Progenitor cell of endocrine pancreas (in vitro differentiated cells): ENCODE measurements at places on chromosomes 5 and 9.

DNA sequence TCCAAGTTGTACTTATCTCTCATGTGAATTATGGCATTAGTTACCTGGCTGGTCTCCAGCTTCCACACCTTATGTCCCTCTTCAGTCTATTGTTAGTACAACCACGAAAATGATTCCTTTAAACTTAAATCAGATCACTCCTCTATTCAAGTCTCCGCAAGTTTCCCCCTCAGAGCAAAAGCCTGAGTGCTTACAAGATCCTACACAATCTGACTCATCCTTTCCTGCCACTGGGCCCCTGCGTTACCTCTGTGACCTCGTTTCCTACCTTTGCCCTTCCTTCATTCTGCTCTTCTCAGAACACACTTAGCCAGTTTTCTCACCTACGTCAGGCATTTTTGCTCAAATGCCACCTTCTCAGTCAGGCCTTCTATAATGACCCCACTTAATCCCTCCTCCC, 45.1 kb upstream of the GLIS3 start:
- no peak for DNase-seq

GRCh38 chr5:124869426-124870033, 123.1 kb upstream of the ZNF608 start:
- no peak for DNase-seq

DNA sequence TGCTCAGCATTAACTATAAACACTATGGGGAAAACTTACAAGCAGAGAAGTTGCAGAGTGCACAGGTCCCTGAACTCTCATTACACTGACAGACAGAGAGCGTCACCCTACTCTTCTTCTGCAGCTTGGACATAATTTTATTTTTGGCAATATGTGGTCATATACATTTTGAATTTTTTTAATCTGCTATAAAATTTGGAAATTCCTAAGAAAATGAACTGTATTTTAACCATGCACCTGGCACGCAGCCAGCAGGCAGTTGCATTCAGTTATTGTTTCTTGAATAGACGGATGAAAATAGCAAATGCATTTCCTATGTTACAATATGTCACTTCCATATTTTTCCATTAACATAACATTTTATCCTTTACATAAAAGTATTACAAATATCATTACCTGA, 100.2 kb downstream of the SLC25A46 start:
- no peak for DNase-seq

GRCh38 chr9:112037281-112038016, 137.6 kb downstream of the SUSD1 start:
- no peak for DNase-seq

DNA sequence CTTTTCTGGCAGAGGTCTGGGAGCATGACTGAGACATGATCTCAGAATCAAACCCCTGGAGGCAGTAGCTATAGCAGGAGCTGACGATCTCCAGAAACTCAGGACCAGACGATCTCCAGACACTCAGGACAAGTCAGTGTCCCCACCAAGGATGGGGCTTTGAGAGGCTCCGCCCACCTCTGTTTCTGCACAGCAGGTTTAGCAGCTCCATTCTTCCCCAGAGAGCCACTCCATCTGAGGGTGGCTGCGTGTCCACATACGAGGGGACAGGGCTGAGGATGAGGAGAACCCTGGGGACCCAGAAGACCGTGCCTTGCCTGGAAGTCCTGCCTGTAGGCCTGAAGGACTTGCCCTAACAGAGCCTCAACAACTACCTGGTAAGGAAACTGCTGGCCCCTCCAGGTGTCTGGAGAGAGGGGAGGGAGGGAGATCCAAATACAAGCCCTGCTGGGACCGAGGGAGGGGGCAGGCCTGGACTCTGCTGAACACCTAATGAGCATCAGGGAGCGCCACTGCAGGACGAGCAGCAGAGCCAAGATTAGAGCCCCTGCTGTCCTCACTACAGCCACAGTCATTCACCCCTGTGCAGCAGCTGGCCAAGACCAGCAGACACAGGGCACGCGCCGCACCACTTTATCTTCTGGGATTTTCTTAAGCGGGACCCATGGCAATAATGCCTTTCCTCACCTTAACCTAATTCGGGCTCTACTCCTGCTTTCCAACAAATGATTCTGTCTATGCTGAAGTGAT, at the start of gene GABRP:
Gene GABRP, plus strand, starts transcription at position 228 of the 750 bp plus-strand sequence. CDS start 4,891 bp downstream, outside the sequence.
- DNase-seq, result no peak

- DNase-seq, result peak; percentile 54
Observed at GRCh38 chr9:91758491-91758981, 191.5 kb downstream of the ROR2 start.

DNA sequence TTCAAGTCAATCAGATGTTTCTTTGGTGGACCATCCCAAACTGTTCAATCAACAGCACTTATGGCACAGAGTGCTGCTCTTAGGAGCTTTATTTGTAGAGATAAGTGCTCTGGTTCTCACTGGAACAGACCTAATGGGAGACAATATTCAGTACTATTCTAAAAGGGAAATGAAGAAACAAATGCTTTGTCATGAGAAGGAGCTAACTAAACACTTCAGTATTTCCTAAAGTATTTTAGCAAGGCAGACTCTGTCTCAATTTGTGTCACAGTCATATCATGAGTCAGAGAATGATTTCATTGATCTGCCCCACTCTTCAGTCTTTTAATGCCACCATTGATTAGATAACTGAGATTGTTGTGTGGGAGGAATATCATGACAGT, 175.3 kb downstream of the SLF1 start:
- DNase-seq, result no peak

DNA sequence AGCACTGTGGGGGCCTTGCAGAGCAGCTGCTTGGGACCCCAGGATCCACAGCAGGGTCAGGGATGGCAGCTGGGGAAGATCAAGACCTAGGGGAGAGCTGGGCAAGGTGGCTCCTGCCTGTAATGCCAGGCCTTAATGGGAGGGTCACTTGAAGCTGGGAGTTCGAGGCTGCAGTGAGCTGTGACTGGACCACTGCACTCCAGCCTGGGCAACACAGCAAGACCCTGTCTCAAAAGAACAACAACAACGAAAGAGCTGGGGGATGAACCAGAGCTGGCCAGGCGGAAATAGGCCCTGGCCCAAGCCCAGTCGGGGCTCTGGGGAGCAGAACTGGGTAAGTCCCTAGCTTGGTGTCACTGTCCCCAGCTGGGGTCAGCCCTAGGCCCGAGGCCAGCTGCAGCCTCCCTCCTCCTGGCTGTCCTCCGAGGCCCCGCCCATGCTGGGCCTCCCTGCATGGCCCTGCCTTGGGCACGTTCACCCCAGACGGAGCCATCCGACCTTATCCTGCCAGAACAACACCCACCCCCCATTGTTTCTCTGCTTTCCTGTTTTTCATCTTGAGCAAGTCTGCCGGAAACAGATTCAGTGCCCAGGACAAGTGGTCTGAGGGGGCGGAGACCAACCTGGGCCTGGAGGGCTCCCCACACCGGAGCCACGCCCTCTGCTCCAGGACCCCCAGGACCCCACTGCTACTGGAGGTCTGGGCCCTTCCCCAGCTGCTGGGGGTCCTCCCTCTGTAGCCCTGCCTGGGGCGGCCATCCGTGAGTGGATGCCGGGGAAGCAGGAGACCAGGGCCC, 1.9 kb downstream of the DIPK1B start:
- no peak for DNase-seq

DNA sequence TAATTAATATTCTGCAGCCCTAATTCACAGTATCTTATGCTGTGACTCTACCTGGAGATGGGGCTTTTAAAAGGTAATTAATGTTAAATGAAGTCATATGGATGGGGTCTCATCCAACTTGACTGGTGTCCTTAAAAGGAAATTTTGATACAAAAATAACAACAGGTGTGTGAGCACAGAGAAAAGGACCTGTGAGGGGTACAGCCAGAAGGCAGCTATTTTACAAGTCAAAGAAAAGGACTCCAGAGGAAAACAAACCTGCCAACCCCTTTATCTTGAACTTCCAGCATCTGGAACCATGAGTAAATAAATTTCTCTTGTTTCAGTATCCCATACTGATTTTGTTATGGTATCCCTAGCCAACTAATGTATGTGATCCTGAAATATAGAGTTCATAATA, 250.3 kb downstream of the TMEM232 start:
- DNase-seq, result no peak

GRCh38 chr5:149156435-149157083, 15.3 kb downstream of the ABLIM3 start:
- DNase-seq, result no peak

GRCh38 chr9:33438926-33439680, 8.3 kb downstream of the AQP3 start:
- DNase-seq, result no peak

- no peak for DNase-seq
Observed at GRCh38 chr5:141412854-141413539, at the start of gene PCDHGA10. Gene PCDHGA10 (plus strand): TSS chr5:141412987. CDS start chr5:141413176, 189 bp downstream.
